Esophagus squamous epithelium (tissue), 5 donors: ENCODE measurements at places on chromosomes 2 and 18.

GRCh38 chr2:230269715-230270114 lies 44.2 kb downstream of the SP140 start:
- no peak for DNase-seq

DNA sequence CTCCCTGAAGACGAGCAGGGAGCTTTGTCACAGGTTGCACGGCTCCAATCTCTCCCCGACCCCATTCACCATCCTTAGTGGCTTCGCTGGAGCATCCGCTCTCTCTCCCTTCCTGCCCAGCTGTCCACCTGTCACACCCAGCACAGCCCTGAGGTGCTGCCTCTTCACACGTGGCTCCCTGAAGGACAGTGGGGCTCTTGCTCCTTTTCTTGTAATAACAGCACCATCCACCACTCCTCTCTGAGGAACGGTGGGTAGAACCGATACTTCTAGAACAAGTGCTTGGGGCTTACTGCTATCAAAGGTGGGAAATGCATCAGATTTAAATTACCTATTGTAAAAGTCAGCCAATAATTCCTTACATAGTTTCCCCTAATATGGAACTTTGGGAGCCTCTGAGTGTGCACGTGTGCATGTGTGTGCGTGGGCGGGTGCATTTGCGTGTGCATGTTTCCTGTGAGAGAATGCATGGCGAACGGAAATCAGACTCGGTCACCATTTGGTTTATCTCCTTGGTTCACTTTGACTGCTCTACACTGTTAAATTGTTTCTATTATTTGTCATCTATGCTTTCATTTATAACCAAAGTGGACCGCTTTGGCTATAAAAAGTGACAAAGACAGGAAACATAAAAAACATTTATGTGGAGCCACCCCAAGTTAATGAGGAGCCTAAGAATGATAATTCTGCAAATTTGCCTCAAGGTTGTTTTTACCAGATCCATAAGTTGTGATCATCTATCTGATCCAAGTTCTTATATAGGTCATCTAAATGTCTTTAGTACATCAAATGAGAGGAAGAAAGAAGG lies 39.1 kb downstream of the KLHL29 start:
- DNase-seq: no peak

GRCh38 chr2:215487002-215487372 lies 51.1 kb upstream of the FN1 start:
- no peak for DNase-seq

GRCh38 chr18:53018791-53019190 lies 678.8 kb downstream of the DCC start:
- DNase-seq: no peak

GRCh38 chr18:13165636-13166423 lies 52.7 kb upstream of the LDLRAD4 start:
- DNase-seq: no peak

- DNase-seq: no peak
These were observed 94.1 kb downstream of the ANKRD44 start for GRCh38 chr2:197216361-197216979.

GRCh38 chr2:188078534-188078933 lies 213.1 kb upstream of the GULP1 start:
- no peak for DNase-seq
